Fibroblast of the aortic adventitia (primary cell): ENCODE measurements at places on chromosomes 2 and 18. TPM values are rescaled to one million over a fixed set of nuclear protein-coding genes. Genes with fewer than 3 reads are reported as not detected.

DNA sequence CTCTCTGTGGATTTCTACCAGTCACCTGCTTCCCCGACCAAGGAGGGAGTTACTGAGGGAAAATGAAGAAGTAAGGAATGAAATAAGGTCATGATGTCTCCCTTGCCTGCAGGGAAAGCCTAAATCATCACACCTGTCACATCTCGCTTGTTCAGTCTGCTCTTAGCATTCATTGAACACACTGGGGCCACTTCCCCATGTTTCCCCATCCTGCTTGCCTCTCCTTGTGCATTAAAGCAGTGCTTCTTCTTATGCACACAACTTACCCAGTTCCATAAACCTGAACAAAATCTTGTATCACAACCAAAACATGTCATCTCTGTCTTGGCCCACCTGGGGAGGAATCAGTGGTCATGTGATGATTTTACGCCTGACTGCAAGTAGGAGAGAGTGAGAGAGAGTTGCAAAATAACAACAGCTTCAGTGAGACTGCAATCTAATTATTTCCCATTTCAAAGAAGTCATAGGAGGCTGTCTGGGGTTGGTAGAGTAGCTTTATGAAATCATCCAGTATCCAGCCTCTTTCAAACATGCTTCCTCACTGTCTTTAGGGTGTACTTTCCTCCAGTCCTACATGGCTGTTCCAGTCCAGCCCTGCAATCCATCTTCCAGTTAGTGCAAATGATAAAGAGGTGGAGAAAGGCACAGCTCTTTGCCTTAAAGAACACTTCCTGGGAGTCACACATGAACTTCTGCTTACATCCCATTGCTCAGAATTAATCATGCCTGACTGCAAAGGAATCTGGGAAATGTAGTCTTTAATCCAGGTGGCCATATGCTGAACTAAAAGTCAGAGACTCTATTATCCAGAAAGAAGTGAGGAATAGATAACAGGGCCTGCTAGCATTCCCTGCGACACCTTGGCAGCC is 220.1 kb downstream of the HAUS1 start:
- peak; percentile 76 for DNase-seq

GRCh38 chr2:120189189-120189588 is 34.0 kb downstream of the TMEM185B start:
- no peak for DNase-seq

GRCh38 chr2:156132941-156133340 is 199.6 kb downstream of the NR4A2 start:
- DNase-seq = no peak

DNA sequence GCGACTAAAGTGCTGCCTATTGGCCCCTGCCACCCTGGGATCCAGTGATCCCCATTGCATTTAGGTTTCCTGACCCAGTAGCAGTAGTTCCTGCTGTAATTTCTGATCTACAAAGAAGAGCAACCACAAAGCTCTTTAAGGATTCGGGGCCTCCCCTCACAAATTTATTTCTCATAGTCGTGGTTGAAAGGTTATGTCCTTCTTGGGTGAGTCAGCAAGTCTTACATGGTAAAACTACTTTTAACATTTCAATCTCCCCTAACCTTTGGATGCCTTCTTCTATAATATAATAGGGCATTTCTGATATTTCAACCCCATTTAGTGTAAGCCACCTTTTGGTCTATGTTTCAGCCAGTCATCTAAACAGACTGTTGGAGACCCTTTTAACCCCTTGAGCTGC is 14.9 kb downstream of the PIKFYVE start:
- peak; percentile 22 for DNase-seq

The CHST9 gene
- total RNA-seq = not detected in 2 replicates

- DNase-seq = no peak
Observed at GRCh38 chr2:128380061-128380889, 61.6 kb upstream of the HS6ST1 start.

DNA sequence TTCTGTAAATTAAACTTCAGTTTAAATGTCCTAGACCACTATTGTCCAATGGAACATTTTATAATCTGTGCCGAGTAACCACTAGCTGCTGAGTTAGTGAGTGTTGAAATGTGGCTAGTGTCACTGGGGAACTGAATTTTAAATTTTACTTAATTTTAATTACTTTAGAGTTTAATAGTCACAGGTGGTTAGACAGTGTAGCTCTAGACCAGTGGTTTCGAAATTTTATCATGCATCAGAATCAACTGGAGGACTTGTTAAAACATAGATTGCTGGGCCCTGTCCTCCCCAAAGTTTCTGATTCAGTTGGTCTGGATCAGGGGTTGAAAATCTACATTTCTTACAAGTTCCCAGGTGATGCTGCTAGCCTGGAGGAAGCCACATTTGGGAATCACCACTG is 110.4 kb downstream of the FMNL2 start:
- no peak for DNase-seq

GRCh38 chr2:172096626-172097547 is 5.8 kb downstream of the DLX2 start:
- peak; percentile 87 for DNase-seq

- DNase-seq = no peak
Observed at GRCh38 chr2:106956416-106956815, 70.4 kb upstream of the ST6GAL2 start.

The USP37 gene
- 14.8 and 16.1 TPM in 2 replicates for total RNA-seq

DNA sequence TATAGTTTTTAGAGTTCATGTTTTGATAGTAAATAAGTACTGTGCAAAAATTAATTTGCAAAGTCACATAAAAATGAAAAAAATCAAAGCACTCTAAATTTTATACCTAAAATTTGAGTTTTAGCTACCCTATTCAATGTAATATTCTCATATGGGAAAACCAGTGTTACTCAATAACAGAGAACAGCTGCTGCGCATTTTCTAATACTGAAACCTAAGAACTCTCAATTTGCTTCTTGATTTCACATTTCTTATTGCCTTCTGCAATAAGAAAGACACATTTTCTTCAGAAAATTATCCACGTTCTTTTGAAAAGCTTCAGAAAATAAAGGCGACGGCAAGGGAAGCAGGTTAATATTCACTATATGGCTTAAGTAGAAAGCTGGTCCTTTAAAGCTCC is 199.1 kb upstream of the CCDC150 start:
- no peak for DNase-seq

The ZNF24 gene
- 16.5 and 29.4 TPM in 2 replicates for total RNA-seq

The ARID5A gene
- 7.8 and 8.3 TPM in 2 replicates for total RNA-seq

GRCh38 chr2:145007093-145007959 is 487.4 kb upstream of the ZEB2 start:
- DNase-seq = peak; percentile 97

GRCh38 chr2:126650994-126651393 is 5.0 kb upstream of the GYPC start:
- no peak for DNase-seq

DNA sequence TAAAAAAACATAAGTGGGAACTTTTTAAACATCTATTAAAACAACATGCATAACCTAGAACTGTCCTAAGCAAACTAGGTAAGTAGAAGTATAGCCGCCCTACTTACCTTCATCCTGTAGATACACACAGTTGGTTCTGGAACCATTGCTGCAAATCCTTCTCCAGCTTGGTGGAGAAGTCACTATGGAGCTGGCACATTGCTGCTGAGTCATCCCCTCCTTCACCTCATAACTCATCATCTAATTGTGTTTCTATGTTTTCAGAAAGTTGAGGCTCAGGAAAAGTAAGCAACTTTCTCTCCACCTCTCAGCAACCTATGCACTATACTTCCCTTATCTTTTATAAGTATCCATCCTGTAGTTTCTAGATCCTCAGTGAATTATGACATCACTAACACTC is 269.8 kb upstream of the MMADHC start:
- peak; percentile 33 for DNase-seq

The SP110 gene
- total RNA-seq = 21.0 and 46.0 TPM in 2 replicates

The MC2R gene
- total RNA-seq = not detected in 2 replicates

DNA sequence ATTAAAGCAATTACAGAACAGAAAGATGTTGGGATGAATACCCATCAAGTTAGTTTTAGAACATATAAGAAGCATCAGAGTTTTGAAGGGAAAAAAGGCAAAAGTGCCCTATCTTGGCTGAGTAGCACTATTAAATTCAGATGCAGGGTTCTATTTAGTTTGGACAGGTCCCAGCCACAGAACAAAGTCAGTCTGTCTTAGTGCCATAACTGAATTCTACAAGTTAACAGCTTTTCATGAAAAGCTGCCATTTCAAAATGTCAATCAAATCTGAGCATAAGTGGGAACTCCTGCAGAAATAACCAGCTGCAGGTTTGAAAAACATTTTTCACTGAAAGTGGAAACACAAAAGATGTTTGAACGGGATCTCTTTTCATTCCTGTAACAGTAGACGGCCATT is 160.4 kb downstream of the SRBD1 start:
- DNase-seq = no peak

The SLC23A3 gene
- 1.6 and 3.1 TPM in 2 replicates for total RNA-seq

DNA sequence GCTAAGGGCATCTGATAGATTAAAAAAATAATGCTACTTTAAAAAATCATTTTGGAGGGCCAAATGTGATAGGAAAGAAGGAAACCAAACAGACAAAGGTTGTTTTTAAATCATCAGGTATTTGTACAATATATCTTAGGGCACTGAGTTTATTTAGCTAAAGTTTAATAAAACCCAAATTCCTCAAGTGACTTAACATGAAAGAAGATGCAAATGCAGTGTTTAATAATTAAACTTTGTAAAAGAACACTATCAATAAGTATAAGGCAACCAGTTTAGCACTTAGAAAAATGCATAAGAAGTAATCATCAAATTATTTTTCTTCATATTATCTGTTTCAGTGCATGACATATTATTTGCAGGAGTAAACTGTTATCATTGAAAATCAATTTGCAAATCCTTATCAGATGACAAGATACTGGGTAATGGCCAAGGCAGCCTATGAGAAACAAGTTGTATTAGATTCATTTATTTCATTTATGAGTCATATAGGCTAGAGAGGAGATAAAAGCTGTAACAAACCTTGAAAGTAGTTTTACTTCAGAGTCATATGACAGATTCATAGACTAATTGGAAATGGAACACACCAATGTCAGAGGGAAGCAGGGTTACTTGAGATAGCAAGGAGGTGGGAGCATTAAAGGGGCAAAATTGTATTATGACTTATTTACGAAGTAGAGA is 165.5 kb downstream of the GCA start:
- no peak for DNase-seq

The KIAA1328 gene
- 9.6 and 13.6 TPM in 2 replicates for total RNA-seq

The RNF125 gene
- 0.65 and 1.6 TPM in 2 replicates for total RNA-seq

DNA sequence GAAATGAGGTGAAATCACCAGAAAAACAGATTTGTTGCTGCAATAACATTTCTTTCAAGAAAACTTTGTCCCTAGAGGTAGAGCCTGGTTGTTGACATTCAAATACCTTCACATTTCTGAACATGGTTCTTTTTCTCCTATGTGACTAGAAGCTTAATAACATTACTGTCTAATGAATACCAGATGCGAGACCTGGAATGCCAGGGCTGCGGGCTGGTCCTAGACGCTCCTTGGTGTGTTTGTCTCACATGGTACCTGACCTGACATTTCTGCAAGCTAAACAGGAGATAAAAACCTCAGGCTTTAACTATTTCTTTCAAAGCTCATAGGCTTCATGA is 38.5 kb downstream of the ACKR3 start:
- DNase-seq = peak; percentile 42

GRCh38 chr2:155377266-155377680 is 678.8 kb downstream of the KCNJ3 start:
- peak; percentile 51 for DNase-seq

GRCh38 chr18:9910661-9911060 is 3.2 kb upstream of the VAPA start:
- no peak for DNase-seq

DNA sequence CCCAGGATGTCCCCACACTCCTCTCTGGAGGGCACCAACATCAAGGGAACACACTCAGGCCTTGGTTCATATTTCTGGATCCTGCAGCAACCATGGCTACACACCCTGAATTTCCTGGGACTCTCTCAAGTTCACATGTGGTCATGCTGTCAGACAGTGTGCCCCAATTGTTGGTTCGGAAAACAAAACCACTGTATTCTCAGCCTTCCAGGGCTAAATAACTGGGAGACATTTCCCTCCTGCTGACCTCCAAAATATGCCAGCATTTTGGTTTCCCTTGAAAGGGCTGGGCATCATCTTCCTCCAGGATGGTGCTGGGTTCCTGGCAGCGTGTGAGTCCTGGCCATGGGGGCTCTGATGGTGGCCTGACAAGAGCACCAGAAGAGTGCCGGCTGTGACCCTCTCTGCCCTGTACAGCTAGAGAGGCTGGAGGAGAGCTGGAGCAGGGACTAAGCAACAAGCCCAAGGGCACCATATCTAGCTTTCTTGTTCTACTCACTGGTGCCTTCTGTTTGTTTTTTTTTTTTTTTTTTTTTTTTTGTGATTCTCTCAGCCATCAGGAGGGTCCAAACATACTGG is 37.5 kb upstream of the WIPF1 start:
- DNase-seq = no peak

- no peak for DNase-seq
Observed at GRCh38 chr2:8679567-8679826, 2.4 kb upstream of the ID2 start.

The VAMP5 gene
- 33.8 and 56.2 TPM in 2 replicates for total RNA-seq

The KLHL29 gene
- total RNA-seq = 2.9 and 4.7 TPM in 2 replicates

DNA sequence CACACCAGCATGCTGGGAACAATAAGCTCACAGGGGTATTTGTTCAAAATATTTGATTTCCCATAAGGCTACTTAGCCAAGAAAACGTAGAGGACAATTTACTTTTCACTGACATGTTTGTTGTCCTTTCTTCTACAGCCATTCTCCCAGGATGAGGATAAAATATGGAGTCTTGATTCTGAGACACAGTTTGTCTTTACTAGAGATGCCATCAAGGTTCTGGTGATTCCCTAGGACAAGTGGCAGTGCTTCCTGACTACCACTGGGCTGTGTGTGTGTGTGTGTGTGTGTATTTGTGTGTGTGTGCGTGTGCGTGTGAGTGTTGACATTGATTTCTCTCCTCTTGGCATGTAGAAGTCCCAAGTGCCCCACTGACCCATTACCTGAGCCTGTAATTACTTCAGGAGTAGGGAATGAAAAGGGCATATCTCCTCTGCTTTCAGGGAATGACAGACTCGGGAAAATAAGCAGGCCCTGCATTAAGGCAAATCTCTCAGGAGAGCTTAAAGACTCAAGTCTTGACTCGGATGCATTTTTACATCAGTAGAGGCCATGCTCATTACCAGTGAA is 761.6 kb downstream of the DCC start:
- no peak for DNase-seq

GRCh38 chr2:133517876-133518275 is 50.4 kb downstream of the NCKAP5 start:
- DNase-seq = no peak

The SLC9A4 gene
- total RNA-seq = not detected in 2 replicates

- peak; percentile 38 for DNase-seq
Observed at GRCh38 chr2:223635080-223635479, 32.9 kb upstream of the SCG2 start.

- no peak for DNase-seq
Observed at GRCh38 chr18:56831988-56832387, 180.8 kb downstream of the WDR7 start.
